ENCODE measurements at places on chromosomes 16 and 17.

DNA sequence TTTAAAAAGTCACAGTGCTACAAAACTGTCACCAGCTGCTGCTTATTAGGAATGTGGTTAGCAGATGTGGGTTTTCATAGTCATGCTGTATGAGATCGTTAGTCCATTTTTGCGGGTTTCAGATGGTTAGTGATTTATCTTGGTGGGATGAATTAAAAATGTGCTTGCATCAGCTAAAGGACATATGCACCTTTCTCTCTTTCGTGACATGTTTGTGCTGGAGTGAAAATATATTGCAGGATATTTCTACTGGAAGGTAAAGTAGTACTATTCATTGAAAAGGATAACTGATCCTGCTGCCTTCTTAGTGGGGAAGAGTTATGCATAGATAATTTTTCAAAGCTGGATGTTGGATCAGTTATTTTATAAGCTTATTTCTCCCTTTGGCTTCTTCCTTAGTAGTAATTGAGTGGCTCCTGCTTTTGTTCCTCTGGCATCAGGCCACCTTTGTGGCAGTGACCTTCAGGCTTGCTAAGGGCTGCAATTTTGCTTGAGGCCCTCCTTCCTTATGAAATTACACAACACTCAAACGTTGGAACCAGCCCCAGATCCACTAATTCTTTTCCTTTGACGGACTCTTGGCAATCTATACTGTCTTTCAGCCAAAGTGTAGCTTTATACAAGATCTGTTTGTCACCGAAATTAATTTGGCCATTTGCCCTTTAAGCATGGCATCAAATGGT lies 7.5 kb upstream of the SNTB2 start:
- peak; percentile 37 for DNase-seq

- DNase-seq = no peak
These were observed 21.3 kb downstream of the ZCCHC14 start for GRCh38 chr16:87471278-87472141.

DNA sequence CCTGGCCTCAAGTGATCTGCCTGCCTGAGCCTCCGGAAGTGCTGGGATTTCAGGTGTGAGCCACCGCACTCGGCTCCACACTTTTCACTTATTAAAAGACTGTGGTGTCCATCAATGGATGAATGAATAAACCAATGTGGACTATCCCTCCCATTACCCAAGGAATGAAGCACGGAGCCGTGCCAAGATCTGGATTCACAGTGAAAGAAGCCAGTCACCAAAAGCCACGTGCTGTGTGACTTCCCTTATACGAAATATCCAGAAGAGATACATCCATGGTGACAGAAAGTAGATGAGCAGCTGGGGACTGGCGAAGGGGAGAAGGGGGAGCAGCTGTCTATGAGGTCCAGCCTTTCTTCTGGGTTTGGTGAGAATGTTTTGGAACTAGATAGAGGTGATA lies 48.2 kb upstream of the STH start:
- DNase-seq = no peak

DNA sequence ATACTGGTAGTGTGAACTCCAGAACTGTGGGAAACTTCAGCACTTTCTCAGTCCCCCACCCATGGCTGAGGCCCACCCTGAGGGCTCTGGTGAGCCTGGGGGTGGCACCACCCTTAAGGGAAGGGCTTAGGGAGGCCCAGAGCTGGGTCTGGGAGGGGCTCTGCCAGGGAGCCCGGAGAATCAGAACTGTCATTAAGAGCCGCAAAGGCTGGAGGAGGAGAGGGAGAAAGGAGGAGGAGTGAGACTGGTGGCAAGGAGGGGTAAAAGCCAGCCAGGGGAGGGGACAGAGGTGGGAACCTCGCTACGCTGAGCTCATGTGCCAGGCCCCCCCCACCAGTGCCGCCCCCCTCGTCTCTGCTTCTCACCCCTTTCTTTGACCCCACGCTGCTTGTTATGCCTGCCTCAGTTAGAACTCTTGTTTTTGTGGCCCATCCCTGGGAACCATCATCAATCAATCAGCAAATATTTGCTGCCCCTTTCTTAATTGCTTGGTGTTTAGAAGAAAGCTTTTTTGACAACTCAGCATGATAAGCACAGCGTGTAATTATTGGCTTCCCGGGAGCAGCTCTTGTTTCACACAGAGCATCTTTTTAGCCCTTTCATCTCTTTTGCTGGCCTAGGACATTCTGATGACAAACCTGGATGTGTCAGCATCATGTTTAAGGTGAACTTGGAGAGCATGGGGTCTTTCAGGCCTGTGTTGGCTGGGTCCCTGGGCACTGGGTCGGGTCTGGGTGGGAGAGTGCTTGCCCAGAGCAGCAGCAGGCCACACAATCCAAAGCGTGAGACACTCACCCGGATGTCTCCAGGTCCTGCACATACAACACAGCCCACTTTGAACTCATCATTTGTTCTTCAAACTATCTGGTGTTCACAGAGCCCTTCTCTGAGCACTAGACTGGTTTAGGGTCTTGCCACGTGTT lies 77.7 kb downstream of the NETO2 start:
- no peak for DNase-seq

- DNase-seq = no peak
These were observed 23.7 kb upstream of the SPNS2 start for GRCh38 chr17:4475001-4475400.

- DNase-seq = no peak
These were observed 321.3 kb downstream of the SEC14L1 start for GRCh38 chr17:77462090-77462489.

DNA sequence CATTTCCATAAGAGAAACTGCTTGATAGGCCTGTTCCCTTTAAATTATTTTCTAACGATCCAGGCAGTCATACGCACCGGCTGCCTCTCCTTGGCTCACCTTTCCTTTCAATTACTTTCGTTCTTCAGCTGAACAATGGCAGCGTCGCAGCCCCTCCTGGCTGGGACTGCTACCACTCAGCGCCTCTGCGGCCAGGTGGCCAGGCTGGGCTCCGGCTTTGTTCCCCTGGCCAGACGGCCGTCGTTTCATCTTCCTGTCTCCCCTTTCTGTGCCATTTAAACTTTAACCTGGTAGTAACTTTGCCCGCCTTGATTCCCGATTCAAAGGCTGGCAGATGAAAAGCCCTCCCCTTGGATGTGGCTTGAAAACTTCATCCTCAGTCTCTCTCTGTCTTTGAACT lies 79.0 kb downstream of the C16orf78 start:
- no peak for DNase-seq

GRCh38 chr16:64133366-64133765 lies 988.5 kb downstream of the CDH11 start:
- no peak for DNase-seq

DNA sequence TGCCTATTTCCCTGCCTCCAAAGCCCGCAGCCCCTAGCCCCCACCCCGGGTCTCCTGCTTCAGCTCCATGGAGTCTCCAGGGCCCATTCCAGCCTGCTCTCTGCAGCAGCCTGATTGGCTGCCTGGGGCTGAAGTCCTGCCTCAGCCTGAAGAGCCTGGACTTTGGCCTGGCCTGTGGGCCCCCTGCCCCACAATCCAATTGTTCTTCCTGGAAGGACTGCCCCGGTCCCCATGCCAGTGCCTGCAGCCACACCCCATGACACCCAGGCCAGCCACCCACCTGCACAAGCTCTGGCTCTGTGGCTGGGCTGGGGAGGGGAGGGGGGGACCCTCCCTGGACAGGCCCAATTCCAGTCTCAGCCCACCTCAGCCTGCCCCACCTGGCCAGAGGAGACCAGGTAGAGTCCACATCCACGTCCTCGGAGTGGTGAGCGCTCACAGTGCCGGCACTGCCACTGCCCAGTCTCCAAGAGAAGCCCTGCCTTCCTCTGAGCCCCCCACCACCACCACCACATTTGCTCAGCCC lies 12.3 kb downstream of the ENPP7 start:
- DNase-seq = no peak

DNA sequence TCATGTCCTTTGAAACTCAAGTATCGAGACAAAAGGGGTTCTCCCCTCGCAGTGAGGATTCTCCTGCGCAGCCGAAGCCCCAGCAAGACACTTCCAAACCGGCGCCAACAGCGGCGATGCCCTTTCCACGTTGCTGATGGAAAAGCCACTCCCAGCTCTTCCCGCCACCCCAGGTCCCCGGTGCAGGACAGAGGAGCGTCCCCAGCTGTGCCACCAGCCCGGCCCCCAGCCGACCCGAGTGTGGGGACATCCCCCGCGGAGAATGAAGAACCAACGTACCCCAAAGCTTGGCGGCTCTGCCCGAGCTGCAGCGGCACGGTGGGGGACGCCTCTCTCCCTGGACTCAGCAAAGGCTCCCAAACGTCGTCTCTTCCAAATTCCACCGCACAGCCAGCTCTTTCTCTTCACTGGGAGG lies 573 bp downstream of the CHST6 start:
- no peak for DNase-seq

- peak; percentile 54 for DNase-seq
These were observed 8.7 kb downstream of the ZDHHC7 start for GRCh38 chr16:85002608-85003007.

DNA sequence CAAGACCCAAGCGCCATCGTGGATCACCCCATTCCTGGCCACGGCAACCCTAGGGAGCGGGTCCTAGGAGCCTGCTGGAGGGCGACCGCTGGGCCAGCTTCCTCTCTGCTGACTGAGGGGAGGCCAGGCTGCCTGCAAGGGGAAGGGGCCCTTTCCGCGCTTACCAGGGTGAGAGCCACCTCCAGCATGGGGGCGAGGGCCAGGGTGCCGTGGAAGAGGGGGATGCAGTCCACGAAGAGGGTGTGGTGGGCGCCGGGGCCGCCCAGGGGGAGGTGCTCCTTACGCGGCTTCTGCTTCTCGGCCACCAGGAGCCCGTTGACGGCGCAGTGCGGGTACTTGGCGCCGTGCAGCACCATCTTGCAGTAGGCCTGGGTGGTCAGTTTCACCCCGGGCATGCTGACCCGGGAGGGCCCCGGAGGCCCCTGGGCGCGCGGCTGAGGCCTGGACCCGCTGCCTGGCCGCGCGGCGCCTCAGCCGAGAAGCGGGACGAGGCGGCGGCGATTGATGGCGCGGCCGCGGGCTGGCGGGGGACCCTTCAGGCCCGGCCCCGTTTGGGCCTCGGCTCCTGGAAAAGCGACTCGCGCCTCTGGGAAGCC lies 345 bp downstream of the EMC8 start:
- peak; percentile 78 for DNase-seq

DNA sequence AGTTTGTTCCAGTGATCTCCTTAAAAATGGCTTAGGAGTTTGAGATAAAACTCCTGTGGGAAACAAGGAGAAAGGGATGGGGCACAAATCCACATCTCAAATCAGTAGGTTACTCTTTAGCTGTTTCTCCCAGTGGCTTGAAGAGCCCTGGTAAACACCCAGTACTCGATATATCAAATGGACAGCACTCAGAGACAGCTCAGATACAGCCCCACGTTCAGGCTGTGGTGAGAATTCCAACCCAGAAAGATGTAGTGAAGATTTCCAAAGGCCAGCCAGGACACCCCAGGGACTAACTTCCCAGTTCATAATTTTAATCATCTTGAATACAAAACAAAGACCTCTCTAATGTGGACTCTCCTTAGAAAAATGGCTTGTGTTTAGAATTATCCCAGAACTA lies 6.4 kb upstream of the VEZF1 start:
- DNase-seq = no peak

DNA sequence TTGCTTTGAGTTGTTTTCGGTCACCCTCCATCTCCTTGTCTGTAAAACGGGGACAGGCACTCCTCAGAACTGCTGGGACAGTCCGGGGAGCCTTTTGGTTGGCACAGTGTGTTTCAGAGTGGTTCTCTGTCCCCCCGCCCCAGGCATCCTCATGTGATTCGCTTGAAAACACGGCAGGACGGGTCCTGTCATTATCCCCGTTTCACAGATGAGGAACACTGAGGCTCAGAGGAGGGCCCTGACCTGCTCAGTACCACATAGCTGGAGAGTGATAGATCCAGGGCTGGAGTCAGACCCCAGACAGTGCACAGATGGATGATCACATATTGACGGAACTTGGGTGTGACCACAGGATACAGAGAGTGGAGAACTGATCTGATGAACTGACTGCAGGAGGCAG lies 13.5 kb upstream of the ADGRG1 start:
- no peak for DNase-seq

GRCh38 chr17:27800522-27800921 lies at the start of gene NOS2:
TSS of gene NOS2 (minus strand) at chr17:27800529. CDS start at chr17:27798809, 1,720 bp downstream.
- DNase-seq = no peak

DNA sequence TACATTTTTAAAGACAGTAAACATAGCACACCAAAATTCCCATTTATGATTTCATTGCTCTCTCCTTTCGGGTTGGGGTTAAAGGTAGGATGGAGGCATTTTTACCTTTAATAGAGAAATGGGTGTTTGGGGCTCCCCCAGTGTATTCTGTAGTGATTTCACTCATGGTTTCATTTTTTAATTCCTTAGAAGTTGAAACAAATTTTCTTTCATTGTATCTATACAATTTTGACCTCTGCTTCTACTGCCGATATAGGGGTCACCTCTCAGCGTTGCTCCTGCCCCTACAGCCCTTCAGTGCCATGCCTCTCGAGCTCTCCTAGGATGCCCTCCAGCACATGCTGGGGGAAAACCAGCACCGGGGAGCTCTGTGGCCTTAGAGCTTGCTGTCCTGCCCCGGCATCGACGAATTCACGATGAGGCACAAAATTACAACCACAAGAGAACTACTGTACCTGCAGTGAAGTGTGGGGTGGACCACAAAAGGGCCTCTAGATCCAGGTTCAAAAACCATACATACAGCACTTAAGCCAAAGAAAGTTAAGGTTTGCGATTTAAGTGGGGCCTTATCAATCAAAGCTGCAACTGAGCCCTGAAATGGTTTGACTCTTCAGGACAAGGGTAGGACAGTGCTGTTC lies 39.3 kb downstream of the LITAFD start:
- no peak for DNase-seq

DNA sequence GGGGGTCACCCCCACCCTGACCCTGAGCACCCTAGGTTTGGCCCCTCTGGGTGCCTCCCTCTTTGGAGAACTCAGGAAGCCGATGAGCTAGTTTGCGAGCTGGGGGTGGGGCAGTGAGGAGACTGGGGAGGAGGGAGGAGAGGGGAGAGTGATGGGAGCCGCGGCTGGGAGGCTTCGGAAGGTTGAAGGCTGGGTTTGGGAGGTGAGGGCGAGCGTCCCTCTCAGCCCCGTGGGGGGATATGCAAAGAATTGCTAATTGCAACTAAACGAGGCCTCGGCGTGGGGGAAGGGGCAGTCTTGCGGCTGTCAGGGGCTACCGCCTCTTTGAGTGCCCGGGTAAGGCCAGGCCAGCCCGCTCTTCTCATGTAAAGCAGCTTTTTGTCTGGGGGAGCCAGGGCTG lies 17.6 kb upstream of the FZD2 start:
- no peak for DNase-seq

GRCh38 chr16:4414187-4414917 lies 2.0 kb downstream of the CORO7 start:
- no peak for DNase-seq

Data from hepatic stellate cell (primary cell).